ENCODE measurements at places on chromosomes 12 and 14. TPM values are rescaled to one million over a fixed set of nuclear protein-coding genes. Genes with fewer than 3 reads are reported as not detected.

DNA sequence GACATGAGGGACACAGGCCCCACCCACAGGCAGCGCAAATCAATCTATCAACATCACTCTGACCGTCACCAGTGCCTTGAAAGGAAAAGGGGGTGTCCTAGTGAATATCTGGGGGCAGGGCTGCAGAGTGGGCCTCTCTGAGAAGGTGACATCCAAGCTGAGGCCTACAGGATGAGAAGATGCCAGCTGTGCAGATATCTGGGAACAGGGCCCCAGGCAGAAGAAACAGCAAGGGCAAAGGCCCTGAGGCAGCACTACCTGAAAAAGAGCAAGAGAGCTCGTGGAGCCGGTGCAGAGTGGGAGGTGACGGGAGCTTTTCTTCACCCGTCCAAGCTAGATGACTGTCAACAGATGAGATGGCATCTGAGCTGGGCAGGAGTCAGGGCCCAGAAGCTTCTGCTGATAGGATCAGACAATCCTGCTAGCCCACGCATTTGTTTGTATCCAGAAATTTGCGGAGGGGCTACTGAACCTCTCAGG, 12.5 kb upstream of the TMEM119 start:
- no peaks in the 10 kb centered on the region for H3K27me3 ChIP-seq
- no peak for DNase-seq
- H3K36me3 ChIP-seq: no peaks in the 10 kb centered on the region
- no peak overlapping the region for H3K4me3 ChIP-seq
- no peak overlapping the region for H3K27ac ChIP-seq

DNA sequence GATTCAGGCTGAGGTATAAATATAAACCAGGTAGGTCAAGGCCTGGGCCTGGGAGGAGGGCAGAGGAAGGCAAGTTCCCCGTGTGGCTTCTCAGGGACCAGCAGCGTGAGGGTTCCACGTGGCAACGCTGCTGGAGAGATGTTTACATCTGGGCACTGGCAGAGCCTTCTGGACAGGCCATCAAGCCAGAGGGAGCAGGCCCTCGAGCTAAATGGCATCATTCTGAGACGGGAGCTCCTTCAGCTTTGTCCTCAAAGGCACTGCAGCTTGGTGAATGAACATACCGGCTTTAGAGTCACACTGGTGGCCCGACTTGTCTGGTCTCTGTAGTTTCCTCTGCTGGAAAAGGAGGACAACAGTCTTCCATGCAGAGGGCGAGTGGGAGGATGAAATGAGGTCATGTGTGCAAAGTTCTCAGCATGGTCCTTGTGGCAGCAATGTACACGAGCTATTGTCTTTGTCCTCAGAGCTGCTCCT, 231.3 kb downstream of the ZFP36L1 start:
- peaks cover 2% of the 10 kb centered on the region for H3K36me3 ChIP-seq
- no peak for DNase-seq
- H3K27ac ChIP-seq: no peak overlapping the region
- H3K4me3 ChIP-seq: no peak overlapping the region
- peaks cover 39% of the 10 kb centered on the region for H3K4me1 ChIP-seq
- no peaks in the 10 kb centered on the region for H3K27me3 ChIP-seq

- H3K27me3 ChIP-seq: no peaks in the 10 kb centered on the region
- no peak overlapping the region for H3K4me3 ChIP-seq
- H3K36me3 ChIP-seq: no peaks in the 10 kb centered on the region
- H3K4me1 ChIP-seq: no peaks in the 10 kb centered on the region
- H3K27ac ChIP-seq: no peak overlapping the region
Measured at GRCh38 chr12:119883237-119883636, 6.1 kb upstream of the CIT start.

TOGARAM1 gene
- polyA plus RNA-seq: 4.9 TPM

- DNase-seq: no peak
- H3K27ac ChIP-seq: no peak overlapping the region
- H3K4me1 ChIP-seq: peaks cover 5% of the 10 kb centered on the region
- no peak overlapping the region for H3K4me3 ChIP-seq
- no peaks in the 10 kb centered on the region for H3K36me3 ChIP-seq
Measured at GRCh38 chr14:74221741-74222140, 17.5 kb upstream of the VSX2 start.

DNA sequence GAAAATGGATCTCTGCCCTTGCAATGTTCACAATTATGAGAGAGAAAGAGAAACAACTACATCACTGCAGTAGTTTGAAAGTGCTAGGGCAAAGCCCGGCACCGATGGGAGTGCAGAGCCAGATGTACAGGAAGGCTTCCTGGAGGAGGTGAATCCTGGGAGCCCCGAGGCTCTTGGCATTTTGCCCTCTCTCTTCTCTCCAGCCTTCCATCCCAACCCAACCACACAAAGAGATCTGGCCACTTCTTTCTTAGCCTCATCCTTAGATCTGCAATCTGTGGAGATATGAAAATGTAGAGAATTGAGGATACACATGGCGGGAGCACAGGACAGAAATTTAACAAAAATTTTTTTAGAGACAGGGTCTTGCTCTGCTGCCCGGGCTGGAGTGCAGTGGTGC, 3.3 kb upstream of the PAPLN start:
- H3K4me3 ChIP-seq: no peak overlapping the region
- peaks cover 12% of the 10 kb centered on the region for H3K4me1 ChIP-seq
- no peak overlapping the region for H3K27ac ChIP-seq
- H3K27me3 ChIP-seq: peaks cover 70% of the 10 kb centered on the region

- H3K4me3 ChIP-seq: no peak overlapping the region
- H3K27ac ChIP-seq: peak overlapping the region; percentile 81
- no peaks in the 10 kb centered on the region for H3K27me3 ChIP-seq
- DNase-seq: peak; percentile 76
Measured at GRCh38 chr12:95805864-95806671, 15.5 kb upstream of the NTN4 start.

DNA sequence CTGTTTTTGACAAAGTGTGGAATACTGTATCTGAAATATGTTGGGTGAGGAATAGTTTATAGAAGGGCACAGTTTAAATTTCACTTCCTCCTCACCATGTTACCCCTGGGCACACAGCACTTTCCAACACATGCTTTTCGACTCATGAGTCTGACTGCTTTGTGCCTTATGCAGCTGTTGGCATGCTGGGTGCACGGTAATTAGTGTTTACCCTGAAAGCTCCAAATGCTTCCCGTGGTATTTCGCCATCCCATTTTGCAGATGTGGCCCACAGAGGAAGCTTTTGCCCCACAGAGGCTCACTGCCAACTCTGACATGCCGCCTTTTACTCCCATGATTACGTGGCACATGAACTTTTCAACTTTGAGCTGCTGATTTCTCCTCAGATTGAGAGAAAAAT, 168.6 kb downstream of the PRKCH start:
- peaks cover 11% of the 10 kb centered on the region for H3K4me1 ChIP-seq
- no peak overlapping the region for H3K27ac ChIP-seq
- H3K27me3 ChIP-seq: no peaks in the 10 kb centered on the region
- DNase-seq: no peak

FAM222A gene
- polyA plus RNA-seq: 0.05 TPM

DACT1 gene
- polyA plus RNA-seq: 0.19 TPM

Measured in keratinocyte (primary cell).